Activated T-cell treated with anti-CD3 and anti-CD28 coated beads, Interleukin-2, amount 50 U/mL, for 72 hours (primary cell): ENCODE measurements at places on chromosomes 11 and 22. TPM values are rescaled to one million over a fixed set of nuclear protein-coding genes. Genes with fewer than 3 reads are reported as not detected.

- H3K4me1 ChIP-seq: no peaks in the 10 kb centered on the region
- no peaks in the 10 kb centered on the region for H3K36me3 ChIP-seq
- H3K27me3 ChIP-seq: peaks cover 19% of the 10 kb centered on the region
- no peak for DNase-seq
- no peak overlapping the region for H3K4me3 ChIP-seq
- H3K27ac ChIP-seq: no peak overlapping the region
Observed at GRCh38 chr11:61601512-61601911, 20.6 kb upstream of the SYT7 start.

- peak; percentile 7 for DNase-seq
- peaks cover 7% of the 10 kb centered on the region for H3K27me3 ChIP-seq
- H3K4me1 ChIP-seq: no peaks in the 10 kb centered on the region
Observed at GRCh38 chr11:115941481-115941993, 437.3 kb upstream of the CADM1 start.

- no peaks in the 10 kb centered on the region for H3K36me3 ChIP-seq
- H3K4me1 ChIP-seq: peaks cover 18% of the 10 kb centered on the region
- H3K27me3 ChIP-seq: peaks cover 66% of the 10 kb centered on the region
- H3K4me3 ChIP-seq: no peak overlapping the region
Observed at GRCh38 chr22:28914201-28914600, 30.8 kb downstream of the ZNRF3 start.

GRCh38 chr11:95045812-95046211, 3.4 kb upstream of the KDM4F start:
- H3K4me1 ChIP-seq: no peaks in the 10 kb centered on the region
- H3K4me3 ChIP-seq: no peak overlapping the region
- no peak for DNase-seq

- no peak for DNase-seq
- no peaks in the 10 kb centered on the region for H3K27me3 ChIP-seq
- H3K27ac ChIP-seq: peak overlapping the region; percentile 25
- peaks cover 100% of the 10 kb centered on the region for H3K4me1 ChIP-seq
- no peaks in the 10 kb centered on the region for H3K36me3 ChIP-seq
- H3K4me3 ChIP-seq: peak overlapping the region; percentile 68
Observed at GRCh38 chr11:121459413-121460017, 6.7 kb upstream of the SORL1-AS1 start.

SNX32 gene
- total RNA-seq: 4.6 TPM

INPP5J gene
- 0.29 TPM for total RNA-seq

EHBP1L1 gene
- 93.9 TPM for total RNA-seq

IFTAP gene
- 3.9 TPM for total RNA-seq

MPZL2 gene
- total RNA-seq: 12.9 TPM
